Muscle of back (tissue), 13 donors: ENCODE measurements at places on chromosomes 3 and 15. TPM values are rescaled to one million over a fixed set of nuclear protein-coding genes. Genes with fewer than 3 reads are reported as not detected.

DNA sequence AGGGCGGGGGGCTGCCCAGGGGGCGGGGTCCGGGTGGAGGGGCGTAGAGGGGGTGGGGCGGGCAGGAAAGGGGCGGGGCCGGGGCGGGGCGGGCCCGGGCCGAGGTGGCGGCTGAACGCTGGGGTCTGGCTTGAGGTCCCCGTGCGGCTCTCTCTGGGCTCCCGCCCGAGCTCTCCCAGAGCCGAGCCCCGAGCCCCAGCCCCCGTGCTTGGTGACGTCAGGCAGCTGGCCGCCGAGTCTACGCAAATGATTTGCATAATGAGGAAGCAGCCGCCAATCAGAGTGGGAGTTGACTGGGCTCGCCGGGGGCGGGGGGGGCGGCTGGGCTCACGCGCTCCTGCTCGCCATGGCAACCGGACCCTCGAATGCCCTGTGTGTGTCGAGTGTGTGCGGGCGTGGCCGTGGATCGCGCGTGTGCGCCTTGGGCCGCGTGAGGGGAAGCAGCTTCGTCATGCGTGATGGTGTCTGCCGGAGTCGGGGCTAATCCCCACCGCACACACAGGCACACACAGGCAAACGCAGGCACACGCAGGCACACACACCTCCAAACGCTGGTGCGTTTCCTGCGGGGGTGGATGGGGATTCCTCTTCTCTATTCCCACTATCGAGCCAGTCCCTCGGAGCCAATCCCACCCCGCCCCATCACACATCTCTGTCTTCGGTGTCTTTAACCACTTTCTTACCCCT, at the start of gene CELF6:
TSS of gene CELF6 (minus strand) at position 173 of the 687 bp plus-strand sequence. CDS start 283 bp downstream, outside the sequence.
- peak; percentile 57 for DNase-seq

Gene ACAD11
- polyA plus RNA-seq: 10.8 TPM

GRCh38 chr15:98853617-98854420, 153.8 kb downstream of the PGPEP1L start:
- DNase-seq: no peak

GRCh38 chr3:188471723-188472122, 317.8 kb downstream of the LPP start:
- DNase-seq: no peak

- no peak for DNase-seq
Measured at GRCh38 chr3:63911509-63911872, 692 bp downstream of the SCAANT1 start.
